Inflammatory macrophage treated with lipopolysaccharide for 1 hour (primary cell): ENCODE measurements at places on chromosomes 4 and X.

DNA sequence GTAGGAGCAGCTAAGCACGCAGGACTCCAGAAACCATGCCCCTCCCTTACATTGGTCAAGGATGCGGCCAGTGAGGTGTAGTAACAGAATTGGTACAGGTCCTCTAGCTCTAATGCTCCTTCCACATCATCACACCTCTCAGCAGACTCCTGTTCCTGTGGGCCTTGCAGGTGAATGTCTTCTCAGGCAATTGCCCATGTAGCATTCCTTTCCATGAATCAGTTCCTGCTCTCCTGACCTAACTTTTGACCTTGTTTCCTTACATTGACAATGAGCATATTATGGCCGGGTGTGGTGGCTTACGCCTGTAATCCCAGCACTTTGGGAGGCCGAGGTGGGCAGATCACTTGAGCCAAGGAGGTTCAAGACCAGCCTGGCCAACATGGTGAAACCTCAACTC is 31.3 kb downstream of the MAP7D3 start:
- DNase-seq, result no peak

GRCh38 chr4:52172166-52172565 is 121.1 kb downstream of the SPATA18 start:
- no peak for DNase-seq

- DNase-seq, result no peak
Observed at GRCh38 chr4:116180157-116180601, 905.2 kb downstream of the TRAM1L1 start.

- no peak for DNase-seq
Observed at GRCh38 chr4:173405840-173406606, 7.1 kb upstream of the SCRG1 start.

- no peak for DNase-seq
Observed at GRCh38 chr4:94451051-94451694, 569 bp upstream of the PDLIM5 start.

DNA sequence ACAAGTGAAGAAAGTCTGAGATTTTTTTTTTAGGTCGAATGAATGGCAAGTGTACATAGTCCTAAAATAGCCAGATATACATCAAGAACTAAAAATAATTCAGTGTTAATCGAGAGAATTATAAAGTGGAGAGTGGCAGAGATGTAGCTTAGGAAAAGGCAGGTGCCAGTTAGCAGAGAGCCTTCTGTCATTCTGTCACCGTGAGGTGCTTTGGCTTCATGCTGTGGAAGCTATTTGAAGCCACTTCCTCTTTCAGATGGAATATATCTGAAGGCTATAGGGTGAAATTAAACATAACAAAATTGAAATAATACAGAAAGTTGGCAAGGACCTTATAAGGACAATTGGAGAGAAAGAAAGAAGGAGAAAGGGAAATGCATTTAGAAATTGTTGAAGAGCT is 756.3 kb downstream of the CCSER1 start:
- DNase-seq, result no peak

DNA sequence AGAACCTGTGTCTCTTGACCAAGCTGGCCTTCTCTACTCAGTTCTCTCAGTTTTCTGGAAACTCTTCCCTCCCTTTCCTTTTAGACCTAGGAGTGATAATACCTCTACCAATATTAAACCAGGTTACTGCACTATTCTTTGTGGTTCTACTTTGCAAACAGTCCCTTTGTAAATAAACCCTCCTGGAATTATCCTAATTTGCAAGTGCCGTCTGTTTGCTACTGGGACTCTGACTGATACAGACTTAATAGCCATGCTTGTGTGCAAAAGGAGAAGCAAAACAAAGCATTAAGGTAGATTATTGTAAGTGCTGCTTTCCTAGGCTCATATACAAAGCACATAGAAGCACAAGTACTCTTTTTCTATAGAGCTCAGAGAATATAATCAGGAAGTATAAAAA is 507.0 kb downstream of the INPP4B start:
- no peak for DNase-seq
